ENCODE measurements at places on chromosomes 7 and 10.

DNA sequence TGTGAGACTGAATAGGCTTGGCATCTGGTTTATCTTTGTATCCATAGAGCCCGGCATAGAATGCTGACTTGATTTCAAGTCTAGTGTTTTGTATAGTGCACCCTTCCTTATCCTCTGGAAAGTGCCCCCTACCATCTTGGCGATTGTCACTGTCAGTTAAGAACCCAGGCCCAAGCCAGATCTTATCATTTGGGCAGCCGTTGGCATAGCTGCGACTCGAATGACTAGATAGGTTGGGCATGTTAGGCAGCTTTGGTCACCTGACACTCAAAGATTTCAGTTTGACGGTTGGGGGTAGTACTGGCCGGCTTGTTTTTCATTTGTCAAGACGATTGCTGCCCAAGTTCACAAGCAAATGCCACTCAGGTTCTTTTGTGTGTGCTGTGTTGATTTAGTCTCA, 6.6 kb downstream of the NIPSNAP2 start:
- DNase-seq: peak; percentile 22

DNA sequence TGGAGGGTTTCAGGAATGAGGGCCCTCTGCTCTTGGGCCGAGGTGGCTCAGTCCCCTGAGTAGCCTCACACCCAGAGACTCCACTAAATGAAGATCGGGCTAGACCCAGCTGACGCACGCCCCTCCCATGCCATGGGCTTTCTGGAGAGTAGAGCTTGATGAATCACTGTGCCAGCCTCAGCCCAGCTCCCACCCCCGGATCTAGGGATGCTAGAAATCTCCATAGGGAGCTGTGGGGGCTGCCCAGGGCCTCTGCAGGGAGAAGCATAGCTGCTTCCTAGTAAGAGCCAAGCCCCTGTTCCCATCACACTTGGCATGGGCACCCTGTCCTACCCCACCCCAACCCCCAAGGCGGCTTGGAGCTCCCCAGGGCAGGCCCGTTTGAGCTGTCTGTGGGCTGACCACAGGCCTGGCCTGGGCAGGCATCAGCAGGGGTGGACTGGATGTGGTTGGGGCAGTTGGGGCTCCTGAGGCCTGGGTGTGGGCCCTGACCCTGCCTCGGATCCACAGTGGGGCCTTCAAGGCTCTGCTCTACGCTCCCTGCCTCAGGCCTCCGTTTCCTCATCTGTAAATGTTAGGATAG, 121.2 kb downstream of the ZMIZ1 start:
- DNase-seq: no peak

- no peak for DNase-seq
Measured at GRCh38 chr7:95421847-95422444, 12.9 kb downstream of the PON2 start.

- DNase-seq: peak; percentile 57
Measured at GRCh38 chr10:71623098-71623985, 96.2 kb downstream of the C10orf105 start.

- DNase-seq: no peak
Measured at GRCh38 chr7:18993933-18994668, 123.3 kb downstream of the TWIST1 start.

DNA sequence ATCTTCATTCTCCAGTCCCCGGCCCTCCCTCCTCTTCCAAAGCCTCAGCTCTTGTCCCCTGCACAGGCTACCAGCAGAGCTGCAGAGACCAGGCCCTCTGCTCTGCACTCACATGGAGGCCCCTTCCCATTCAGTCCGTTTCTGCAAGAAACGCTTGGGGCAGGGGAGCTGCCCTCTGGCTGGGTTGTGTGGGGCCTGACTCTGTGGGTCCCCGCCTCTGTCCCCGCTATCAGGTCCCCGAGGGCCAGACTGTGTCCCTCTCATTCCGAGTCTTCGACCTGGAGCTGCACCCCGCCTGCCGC, 1.5 kb downstream of the PCOLCE start:
- DNase-seq: no peak

DNA sequence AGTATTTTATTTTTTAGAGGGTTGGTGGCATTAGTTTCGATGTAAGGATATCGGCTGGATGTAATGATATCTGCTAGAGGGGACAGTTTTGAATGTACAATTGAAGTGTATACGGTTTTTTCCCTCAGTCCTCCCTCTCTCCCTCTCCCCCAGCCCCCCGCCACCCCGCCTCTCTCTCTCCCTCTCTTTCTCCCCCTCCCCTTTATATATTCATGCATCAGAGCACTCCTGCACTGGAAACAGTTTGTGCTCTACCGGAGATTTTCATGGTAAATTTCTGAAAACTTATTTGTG, 1.6 kb downstream of the GLCCI1 start:
- DNase-seq: no peak

- no peak for DNase-seq
Measured at GRCh38 chr7:57384380-57384779, 65.6 kb upstream of the ZNF716 start.

DNA sequence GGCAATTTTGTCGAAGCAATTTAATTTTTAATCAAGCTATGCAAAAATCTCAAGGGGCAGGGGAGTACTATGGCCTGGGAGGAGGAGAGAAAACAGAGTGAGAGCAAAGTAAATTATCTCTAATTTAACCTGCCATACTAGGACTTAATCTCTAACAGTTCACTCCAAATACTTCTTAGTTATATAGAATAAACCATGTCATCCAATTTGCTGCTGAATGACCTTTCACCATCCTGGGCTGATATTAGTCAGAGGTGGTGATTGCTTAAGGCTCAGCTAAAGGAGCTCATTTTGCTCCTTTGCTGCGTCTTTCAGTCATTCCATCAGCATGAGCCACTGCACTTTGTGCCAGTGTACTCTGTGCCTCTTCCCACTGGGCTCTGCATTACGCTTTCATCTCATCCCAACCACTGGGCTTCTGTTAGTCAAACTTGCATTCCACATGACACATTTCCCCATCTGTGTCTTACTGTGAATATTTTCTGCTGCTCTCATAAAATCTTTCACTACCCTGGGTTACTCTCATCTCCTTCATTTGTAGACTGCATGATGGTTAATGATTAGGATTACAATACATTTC, 84.3 kb downstream of the CD36 start:
- DNase-seq: peak; percentile 100

GRCh38 chr10:65769828-65770227, 1156.0 kb upstream of the LRRTM3 start:
- DNase-seq: no peak

DNA sequence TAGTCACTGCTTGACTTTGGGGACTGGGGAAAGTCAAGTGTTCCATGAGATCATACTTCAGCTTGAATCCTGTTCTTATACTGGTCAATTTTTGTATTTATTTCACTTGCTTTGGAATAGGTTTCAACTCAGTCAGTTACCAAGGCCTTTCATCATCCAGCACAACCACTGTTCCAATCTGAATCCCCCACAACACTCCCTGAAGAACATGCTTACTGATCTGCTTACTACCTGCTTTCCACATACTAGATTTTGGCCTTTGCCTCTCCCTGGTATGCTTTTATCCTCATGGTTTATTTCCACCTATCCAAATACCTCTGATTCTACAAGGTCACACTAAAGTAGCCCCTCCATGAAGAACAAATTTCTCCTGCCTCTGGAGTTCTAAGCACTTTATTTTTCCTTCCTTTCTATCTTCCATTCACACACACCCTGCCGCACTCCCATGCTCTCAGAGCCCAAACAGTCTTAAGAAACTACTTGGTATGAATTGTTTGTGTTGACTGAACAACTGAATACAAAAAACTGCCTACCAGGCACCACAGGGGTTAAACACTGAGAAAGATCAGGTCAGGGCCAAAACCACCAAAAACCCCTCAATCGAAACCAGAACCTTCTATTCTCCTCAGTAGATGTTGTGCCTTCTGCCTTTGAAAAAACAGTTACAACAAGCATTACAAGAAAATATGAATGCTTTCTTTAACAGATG, 178.1 kb downstream of the AVL9 start:
- DNase-seq: no peak

- DNase-seq: no peak
Measured at GRCh38 chr7:87797395-87797794, 78.8 kb downstream of the SLC25A40 start.

DNA sequence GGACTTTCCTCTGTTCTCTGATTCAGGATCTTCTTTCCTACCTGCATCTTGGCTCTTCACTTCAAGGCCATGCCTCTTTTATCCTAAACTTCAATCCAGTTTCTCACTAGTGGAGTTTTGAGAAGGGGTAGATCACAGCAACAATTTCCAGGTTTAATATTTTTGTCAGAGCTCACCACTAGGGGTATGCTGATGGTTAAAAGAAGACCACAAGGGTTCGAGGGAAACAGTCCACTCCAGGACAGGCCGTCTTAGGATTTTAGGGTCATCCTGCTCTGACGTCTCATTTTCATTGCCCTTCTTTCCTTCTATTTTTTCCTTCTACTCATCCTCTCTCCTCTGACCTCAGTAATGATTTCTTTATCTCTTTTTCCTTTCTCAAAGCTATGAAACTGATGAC, 11.3 kb downstream of the STAG3 start:
- DNase-seq: no peak

DNA sequence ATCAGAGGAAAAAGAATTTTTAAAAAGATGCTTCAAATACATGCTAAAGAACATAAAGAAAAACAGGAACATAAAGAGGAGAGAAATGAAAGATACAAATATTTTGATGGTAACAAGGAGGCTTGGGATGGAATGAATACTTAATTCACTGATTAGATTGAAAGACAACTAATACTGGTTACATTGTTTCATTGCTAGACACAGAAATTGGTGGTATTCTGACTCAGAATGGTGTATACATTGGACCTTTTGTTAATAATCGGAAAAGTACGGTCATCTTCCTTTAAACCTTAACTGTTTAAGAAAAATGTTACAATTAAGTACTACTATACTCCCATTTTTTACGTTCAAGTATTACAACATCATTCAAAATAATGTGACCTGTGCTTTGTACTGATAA, 567.5 kb downstream of the PARD3 start:
- DNase-seq: no peak

Measured in ACHN (cell line).